Heart right ventricle (tissue), 16 donors: ENCODE measurements at places on chromosomes 1 and 21. TPM values are rescaled to one million over a fixed set of nuclear protein-coding genes. Genes with fewer than 3 reads are reported as not detected.

SCP2 gene
- total RNA-seq, result 144 TPM

GRCh38 chr1:154344977-154345837 lies 19.9 kb downstream of the ATP8B2 start:
- no peak for DNase-seq
- H3K4me1 ChIP-seq, result no peaks in the 10 kb centered on the region
- peaks cover 73% of the 10 kb centered on the region for H3K36me3 ChIP-seq
- no peak overlapping the region for H3K27ac ChIP-seq

ALPL gene
- total RNA-seq, result 7.2 TPM

SPRR3 gene
- total RNA-seq, result not detected

CYP4A11 gene
- total RNA-seq, result 0.25 TPM

TIE1 gene
- total RNA-seq, result 27.2 TPM

DNA sequence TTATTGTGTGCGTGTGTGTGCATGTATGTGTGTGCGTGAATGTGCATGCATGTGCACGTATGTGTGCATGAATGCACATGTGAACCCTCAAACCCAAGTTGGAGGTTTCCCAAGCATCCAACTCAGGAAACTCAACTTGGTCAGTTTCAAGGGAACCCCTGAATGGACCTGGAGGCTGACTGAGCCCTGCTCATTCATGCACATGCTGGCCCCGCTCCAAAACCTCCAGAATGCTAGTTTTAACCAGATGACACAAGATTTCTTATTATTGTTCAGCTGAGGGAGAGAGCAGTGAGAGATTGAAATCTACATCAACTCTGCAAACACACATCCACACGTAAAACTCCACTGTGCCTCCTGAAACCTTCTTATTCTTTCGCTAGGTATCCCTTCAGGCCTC lies 104.4 kb downstream of the OMA1 start:
- H3K27ac ChIP-seq, result no peak overlapping the region
- no peak overlapping the region for H3K4me3 ChIP-seq
- H3K36me3 ChIP-seq, result no peaks in the 10 kb centered on the region
- no peaks in the 10 kb centered on the region for H3K4me1 ChIP-seq
- no peak for DNase-seq
- H3K27me3 ChIP-seq, result no peaks in the 10 kb centered on the region

- peaks cover 8% of the 10 kb centered on the region for H3K4me1 ChIP-seq
- no peak overlapping the region for H3K27ac ChIP-seq
- peak overlapping the region; percentile 92 for H3K4me3 ChIP-seq
- H3K27me3 ChIP-seq, result no peaks in the 10 kb centered on the region
These were observed 642 bp upstream of the CREG1 start for GRCh38 chr1:167554028-167554779.

- no peak for DNase-seq
- H3K4me3 ChIP-seq, result no peak overlapping the region
- peaks cover 16% of the 10 kb centered on the region for H3K4me1 ChIP-seq
- H3K27me3 ChIP-seq, result peaks cover 92% of the 10 kb centered on the region
- H3K27ac ChIP-seq, result no peak overlapping the region
- no peaks in the 10 kb centered on the region for H3K36me3 ChIP-seq
These were observed 126.1 kb downstream of the PPIAL4G start for GRCh38 chr1:148357037-148357436.

PKLR gene
- total RNA-seq, result not detected

DNA sequence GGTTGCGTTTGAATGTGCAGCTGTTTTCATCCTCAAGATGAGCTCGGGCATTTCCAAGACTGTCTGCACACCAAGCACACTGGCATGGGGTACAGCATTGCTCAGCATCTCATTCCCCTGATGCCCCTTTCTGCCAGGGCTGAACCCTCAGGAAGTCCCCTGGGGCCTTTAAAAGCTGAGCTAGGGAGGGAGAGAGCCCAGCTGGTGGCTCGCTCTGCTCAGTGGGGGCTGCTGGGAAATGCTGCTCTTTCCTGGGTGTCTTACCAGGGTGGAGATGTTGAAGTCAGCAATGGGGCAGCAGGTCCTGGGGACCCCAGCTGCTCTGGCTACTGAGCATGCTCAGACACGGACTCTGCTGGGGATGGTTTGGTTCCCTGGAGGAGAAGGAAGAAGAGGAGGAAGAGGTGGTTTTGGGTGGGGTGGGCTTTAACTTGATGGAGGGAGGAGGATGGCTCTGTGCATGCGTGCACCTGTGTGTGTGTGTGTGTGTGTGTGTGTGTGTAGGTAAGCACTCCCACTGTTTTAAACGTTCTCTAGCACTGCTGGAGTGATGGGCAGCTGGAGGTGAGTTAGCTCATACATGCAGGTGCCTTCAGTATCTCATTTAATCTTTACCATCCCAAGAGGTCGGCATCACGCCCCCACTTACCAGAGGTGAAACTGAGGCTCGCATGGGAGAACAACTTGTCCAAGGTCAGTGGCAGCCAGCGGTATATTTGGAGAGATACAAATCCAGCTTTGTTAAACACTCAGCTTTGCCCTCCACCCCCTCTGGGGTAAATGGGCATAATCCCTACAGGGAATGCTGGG lies 40.9 kb downstream of the ACTL8 start:
- H3K27ac ChIP-seq, result no peak overlapping the region
- DNase-seq, result no peak
- no peak overlapping the region for H3K4me3 ChIP-seq
- no peaks in the 10 kb centered on the region for H3K4me1 ChIP-seq
- H3K27me3 ChIP-seq, result peaks cover 36% of the 10 kb centered on the region

DNA sequence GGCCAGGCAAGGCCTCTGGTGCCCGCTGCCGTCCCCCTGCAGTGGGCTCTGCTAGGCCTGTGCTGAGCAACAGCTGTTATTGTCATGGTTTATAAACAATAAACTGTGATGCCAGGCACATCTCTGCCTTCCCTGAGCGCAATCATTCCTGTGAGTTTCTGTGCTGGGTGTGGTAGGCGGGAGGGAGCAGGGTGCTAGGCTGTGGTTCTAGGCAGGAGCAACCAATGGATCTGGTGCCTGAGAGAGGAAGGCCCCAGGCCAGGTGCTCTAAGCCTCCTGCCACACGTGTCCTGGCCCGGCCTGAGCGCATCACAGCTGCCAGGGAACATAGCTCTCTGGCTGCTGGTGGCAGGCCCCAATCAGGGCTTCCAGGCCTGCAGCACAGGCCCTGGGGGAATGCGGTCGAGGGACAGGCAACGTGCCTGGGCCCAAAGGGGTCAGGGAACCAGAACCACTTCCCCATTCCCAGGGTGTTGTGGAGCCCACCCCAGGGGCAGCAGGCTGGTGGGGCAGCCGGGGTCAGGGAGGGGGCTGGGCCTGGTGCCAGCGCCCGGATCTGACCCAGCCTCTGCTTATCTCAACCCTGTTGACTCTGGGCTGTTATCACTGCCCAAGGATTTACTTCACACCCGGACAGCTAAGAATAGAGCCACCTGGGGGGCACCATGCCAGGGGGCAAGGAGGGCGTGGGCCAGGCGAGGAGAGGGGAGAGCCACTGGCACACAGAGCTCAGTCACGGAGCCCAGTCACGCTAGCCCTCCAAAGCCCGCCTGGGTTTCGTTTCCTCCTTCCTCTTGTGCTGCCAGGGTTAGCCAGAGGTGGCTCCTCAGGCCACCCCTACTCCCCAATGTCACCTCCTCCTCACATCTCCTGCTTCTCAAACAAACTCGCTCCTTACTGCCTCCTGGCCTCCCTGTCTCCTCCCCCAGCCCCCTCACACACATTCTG lies 11.5 kb downstream of the TRIM46 start:
- no peaks in the 10 kb centered on the region for H3K36me3 ChIP-seq
- no peak overlapping the region for H3K4me3 ChIP-seq
- no peaks in the 10 kb centered on the region for H3K4me1 ChIP-seq
- no peak for DNase-seq
- H3K27me3 ChIP-seq, result no peaks in the 10 kb centered on the region

DNA sequence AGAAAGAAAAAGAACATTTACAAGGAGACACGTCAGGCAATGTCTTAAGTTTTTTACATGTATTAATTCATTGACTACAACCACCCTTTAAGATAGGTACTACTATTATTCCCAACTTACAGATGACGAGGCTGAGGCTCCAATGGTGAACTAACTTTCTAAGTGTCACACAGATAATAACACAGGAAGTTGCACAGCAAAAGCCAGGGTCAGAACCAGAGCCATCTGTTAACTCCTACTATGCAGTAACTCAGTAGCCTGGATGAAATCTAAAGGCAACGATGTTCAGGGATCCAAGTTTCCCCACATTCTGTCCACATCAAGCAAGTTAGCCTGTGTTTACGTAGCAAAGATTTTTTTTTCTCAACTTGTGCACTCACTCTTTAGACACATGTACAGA lies 371.7 kb downstream of the PTPRC start:
- no peaks in the 10 kb centered on the region for H3K36me3 ChIP-seq
- H3K4me1 ChIP-seq, result no peaks in the 10 kb centered on the region
- H3K27me3 ChIP-seq, result no peaks in the 10 kb centered on the region
- no peak overlapping the region for H3K4me3 ChIP-seq
- no peak for DNase-seq

GRCh38 chr1:171084870-171085269 lies 5.8 kb upstream of the FMO3 start:
- no peaks in the 10 kb centered on the region for H3K36me3 ChIP-seq
- no peaks in the 10 kb centered on the region for H3K4me1 ChIP-seq
- no peaks in the 10 kb centered on the region for H3K27me3 ChIP-seq
- H3K4me3 ChIP-seq, result no peak overlapping the region
- no peak overlapping the region for H3K27ac ChIP-seq
- DNase-seq, result no peak

GRCh38 chr1:177865807-177866206 lies 104.1 kb downstream of the SEC16B start:
- no peak for DNase-seq
- H3K4me1 ChIP-seq, result no peaks in the 10 kb centered on the region
- peaks cover 5% of the 10 kb centered on the region for H3K27me3 ChIP-seq
- no peak overlapping the region for H3K4me3 ChIP-seq
- no peak overlapping the region for H3K27ac ChIP-seq
- H3K36me3 ChIP-seq, result no peaks in the 10 kb centered on the region

DNA sequence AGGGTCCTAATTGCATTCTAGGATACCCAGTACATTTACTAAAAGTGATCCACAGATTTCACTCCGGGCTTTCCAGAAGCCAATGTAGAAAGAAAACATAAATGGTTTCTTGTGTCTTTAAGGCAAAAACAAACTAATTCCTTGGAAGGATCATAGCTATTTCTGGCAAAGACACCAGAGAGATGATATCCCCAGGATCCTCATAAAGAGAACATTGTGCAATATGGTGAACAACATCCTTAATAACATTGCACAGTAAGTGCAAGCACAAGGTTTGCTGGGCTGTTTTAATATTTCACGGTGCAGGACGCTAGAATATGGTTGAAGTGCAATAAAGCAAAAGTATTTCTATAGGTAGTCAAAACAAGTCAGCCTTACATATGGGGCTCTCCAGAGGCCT lies 83.0 kb downstream of the NTPCR start:
- no peak for DNase-seq
- no peaks in the 10 kb centered on the region for H3K36me3 ChIP-seq
- no peaks in the 10 kb centered on the region for H3K27me3 ChIP-seq
- no peaks in the 10 kb centered on the region for H3K4me1 ChIP-seq
- H3K4me3 ChIP-seq, result no peak overlapping the region

SLAMF7 gene
- total RNA-seq, result 0.38 TPM

DNA sequence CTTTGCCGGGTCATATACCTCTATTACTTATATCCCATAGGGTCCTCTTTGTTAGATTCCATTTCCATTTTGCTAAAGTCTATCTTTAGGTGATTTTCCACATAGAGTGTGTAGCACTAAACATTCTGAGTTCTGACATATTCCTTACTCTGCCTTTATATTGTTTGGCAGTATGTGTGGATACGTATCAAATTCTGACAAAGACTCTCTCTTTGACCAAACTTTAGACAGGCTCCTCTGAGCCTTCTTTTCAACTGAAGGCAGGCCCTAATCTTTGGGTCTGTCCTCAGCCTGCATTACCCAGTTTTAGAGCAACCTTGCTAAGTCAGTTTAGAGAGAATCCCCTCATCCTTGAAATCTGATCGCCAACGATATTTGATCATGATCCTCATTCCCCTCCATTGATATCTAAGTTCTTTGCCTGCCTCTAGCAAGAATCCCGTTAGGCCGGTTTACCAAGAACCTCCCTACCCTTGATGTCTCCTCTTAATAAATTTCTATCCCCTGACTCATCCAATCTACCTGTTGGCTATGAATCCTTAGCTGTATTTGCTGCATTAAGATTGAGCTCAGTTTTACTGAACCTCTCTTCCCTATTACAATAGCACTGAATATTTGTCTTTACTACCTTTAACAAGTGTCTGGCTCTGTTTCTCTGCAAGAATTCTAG lies 10.4 kb upstream of the PPT1 start:
- H3K27ac ChIP-seq, result no peak overlapping the region
- DNase-seq, result no peak
- H3K36me3 ChIP-seq, result no peaks in the 10 kb centered on the region
- H3K4me1 ChIP-seq, result no peaks in the 10 kb centered on the region
- H3K4me3 ChIP-seq, result no peak overlapping the region
- H3K27me3 ChIP-seq, result peaks cover 13% of the 10 kb centered on the region

GRCh38 chr1:109024646-109025045 lies 17.3 kb downstream of the WDR47 start:
- no peak overlapping the region for H3K27ac ChIP-seq
- no peaks in the 10 kb centered on the region for H3K27me3 ChIP-seq
- H3K4me1 ChIP-seq, result no peaks in the 10 kb centered on the region
- no peak overlapping the region for H3K4me3 ChIP-seq

- no peak overlapping the region for H3K4me3 ChIP-seq
- H3K27ac ChIP-seq, result peak overlapping the region; percentile 15
- DNase-seq, result no peak
- peaks cover 22% of the 10 kb centered on the region for H3K4me1 ChIP-seq
- H3K27me3 ChIP-seq, result no peaks in the 10 kb centered on the region
These were observed 18.9 kb downstream of the LDLRAP1 start for GRCh38 chr1:25562101-25562927.

DNA sequence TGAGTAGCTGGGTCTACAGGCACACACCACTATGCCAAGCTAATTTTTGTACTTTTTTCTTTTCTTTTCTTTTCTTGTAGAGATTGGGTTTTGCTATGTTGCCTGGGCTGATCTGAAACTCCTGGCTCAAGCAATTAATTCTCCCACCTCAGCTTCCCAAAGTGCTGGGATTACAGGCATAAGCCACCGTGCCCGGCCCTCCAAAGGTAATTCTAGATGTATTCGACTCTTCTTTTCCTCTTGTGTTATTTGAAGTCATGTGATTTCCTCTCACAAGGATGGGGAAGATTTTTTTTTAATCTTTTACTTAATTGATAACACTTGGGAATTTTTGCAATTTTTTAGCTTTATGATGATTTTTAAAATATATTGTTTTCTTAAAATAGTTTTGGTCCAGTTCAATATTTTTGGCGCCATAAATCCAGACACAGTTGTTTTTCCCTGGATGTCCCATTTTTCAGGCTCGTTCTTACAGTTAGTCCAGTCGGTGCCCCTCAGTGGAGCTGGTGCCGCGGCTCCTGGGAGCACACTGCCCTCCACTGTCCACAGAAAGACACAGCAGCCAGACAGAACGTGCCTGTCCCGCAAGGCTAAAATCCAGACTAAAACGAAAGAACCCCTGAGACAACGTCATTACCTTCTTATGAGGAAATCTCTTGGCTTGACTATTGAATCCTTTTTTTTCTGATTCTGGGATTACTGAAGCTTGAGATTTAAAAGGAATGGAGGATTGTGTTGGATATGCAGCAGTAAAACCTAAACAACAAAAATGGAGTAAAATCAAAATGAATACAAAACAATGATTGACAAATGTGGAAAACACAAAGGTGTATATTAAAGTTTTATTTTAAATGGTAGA lies 22.4 kb downstream of the STPG1 start:
- H3K27me3 ChIP-seq, result no peaks in the 10 kb centered on the region
- peak overlapping the region; percentile 75 for H3K27ac ChIP-seq
- H3K36me3 ChIP-seq, result no peaks in the 10 kb centered on the region
- peak overlapping the region; percentile 31 for H3K4me3 ChIP-seq

- H3K4me1 ChIP-seq, result peaks cover 69% of the 10 kb centered on the region
- H3K27me3 ChIP-seq, result no peaks in the 10 kb centered on the region
- no peak for DNase-seq
- H3K27ac ChIP-seq, result peak within 1 kb of the TSS; percentile 82
- no peak within 1 kb of the TSS for H3K4me3 ChIP-seq
These were observed at the start of gene RXFP4 for GRCh38 chr1:155940993-155941844. TSS of gene RXFP4 (plus strand) at chr1:155941638. CDS start at chr1:155941710, 72 bp downstream.
